ENCODE measurements at places on chromosomes 7 and 10. TPM values are rescaled to one million over a fixed set of nuclear protein-coding genes. Genes with fewer than 3 reads are reported as not detected.

The FFAR4 gene
- not detected for total RNA-seq

The GNG11 gene
- total RNA-seq: not detected

The HOXA6 gene
- not detected for total RNA-seq

The MYPN gene
- total RNA-seq: not detected

DNA sequence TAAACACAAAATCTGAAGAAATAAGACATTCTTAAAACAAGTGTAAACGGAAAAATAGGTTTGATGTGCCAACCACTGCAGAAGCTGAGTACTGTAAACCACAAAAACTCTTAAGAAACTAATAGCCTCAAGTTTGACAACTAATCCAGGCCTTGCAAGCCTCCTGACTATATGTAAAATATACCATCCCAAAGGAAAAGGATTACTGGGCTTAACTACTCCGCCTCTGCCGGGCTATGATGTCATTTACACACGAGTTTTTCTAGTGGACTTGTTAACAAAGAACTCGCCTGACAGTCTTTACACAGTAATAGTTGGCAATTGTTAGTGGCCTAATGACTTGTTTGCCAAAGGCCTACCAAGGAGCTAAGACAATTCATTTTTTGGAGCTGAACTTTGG, 2.1 kb downstream of the KIF5B start:
- H3K4me3 ChIP-seq: peak overlapping the region; percentile 67
- H3K27me3 ChIP-seq: no peaks in the 10 kb centered on the region
- DNase-seq: no peak
- H3K27ac ChIP-seq: peak overlapping the region; percentile 84

GRCh38 chr7:818031-818699, 14.1 kb upstream of the SUN1 start:
- H3K4me3 ChIP-seq: peak overlapping the region; percentile 71
- no peaks in the 10 kb centered on the region for H3K27me3 ChIP-seq
- H3K4me1 ChIP-seq: peaks cover 31% of the 10 kb centered on the region
- H3K36me3 ChIP-seq: no peaks in the 10 kb centered on the region
- no peak for DNase-seq

GRCh38 chr7:178444-178843, 13.9 kb upstream of the FAM20C start:
- no peak overlapping the region for H3K4me3 ChIP-seq
- H3K4me1 ChIP-seq: no peaks in the 10 kb centered on the region
- H3K36me3 ChIP-seq: no peaks in the 10 kb centered on the region
- no peak for DNase-seq

Data from CD8-positive, alpha-beta memory T cell (primary cell).